ENCODE measurements at places on chromosomes 2 and 18. TPM values are rescaled to one million over a fixed set of nuclear protein-coding genes. Genes with fewer than 3 reads are reported as not detected.

Gene CDKL4
- total RNA-seq, result 0.50 TPM

Gene SAG
- not detected for total RNA-seq

Gene CSRNP3
- not detected for total RNA-seq

Gene SPATS2L
- 53.9 TPM for total RNA-seq

Gene GAREM1
- not detected for total RNA-seq

Gene LINC00305
- not detected for total RNA-seq

Gene CMPK2
- 94.3 TPM for total RNA-seq

Gene YES1
- total RNA-seq, result 10.1 TPM

Gene SMARCAL1
- 28.7 TPM for total RNA-seq

Measured in activated CD4-positive, alpha-beta T cell treated with anti-CD3 and anti-CD28 coated beads, Interleukin-2, amount 10 ng/mL, durations not matched to agents 7 days and 5 days (primary cell).